ENCODE measurements at places on chromosomes 2 and 18.

DNA sequence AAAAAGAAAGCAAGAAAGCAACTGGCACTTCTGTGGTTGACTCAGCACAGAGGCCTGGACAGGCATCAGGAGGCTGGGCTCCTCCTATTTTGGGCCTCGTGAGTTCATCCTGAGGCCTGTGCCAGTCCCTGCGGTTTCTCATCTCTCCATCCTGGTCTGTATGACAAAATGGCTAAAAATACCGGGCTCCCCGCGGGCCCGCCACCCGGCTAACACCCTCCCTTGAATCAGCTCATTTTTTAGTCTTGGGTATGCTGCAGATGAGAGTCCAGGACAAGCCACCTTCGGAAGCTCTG, 62.3 kb upstream of the YWHAQ start:
- no peak for DNase-seq

- DNase-seq: no peak
These were observed 169.4 kb downstream of the DNAH7 start for GRCh38 chr2:195899226-195899625.

DNA sequence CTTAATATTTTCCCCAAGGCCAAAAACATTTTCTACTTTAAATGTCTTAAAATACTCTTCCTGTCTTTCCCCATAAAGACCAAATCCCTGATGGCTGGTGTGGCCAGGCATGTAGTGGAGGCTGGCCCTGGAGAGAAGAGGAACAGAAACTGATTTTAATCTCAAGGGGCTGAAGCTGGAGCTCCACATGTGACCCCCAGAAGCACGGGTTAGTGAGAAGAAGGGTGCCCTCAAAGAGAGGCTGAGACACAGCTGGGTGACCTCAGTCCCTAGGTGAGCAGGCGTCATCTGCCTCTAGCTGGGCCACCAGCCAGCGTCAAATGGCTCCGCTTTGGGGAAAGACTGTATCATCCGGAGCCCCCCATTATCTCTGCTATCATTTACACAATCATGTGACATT, 19.3 kb upstream of the TMEM18 start:
- no peak for DNase-seq

DNA sequence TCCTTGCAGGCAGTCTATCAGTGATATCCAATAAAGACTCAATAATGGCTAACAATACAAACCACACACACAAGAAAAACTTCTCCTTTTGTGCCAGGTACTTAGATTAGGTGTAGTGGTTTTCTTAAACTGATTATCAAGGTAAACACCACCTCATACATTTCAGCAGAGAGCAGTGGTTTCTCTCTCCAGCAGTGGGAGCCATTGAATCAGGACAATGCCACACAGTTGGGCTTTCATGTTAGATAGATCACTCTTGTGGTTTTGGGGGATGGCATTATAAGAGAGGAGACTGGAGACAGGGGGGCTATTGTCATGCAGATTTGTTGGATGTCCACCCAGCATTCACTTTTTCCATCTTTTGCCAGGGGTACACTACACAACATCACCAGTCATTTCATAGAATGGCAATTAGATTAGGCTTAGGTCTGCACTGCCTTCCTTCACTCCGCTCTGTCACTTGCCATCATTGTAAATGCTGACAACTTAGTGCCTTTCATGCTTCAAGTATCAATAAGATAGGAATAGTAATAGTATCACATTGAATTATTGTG, 13.6 kb upstream of the IRS1 start:
- no peak for DNase-seq

- no peak for DNase-seq
These were observed 58.4 kb upstream of the GALR1 start for GRCh38 chr18:77191071-77191751.

DNA sequence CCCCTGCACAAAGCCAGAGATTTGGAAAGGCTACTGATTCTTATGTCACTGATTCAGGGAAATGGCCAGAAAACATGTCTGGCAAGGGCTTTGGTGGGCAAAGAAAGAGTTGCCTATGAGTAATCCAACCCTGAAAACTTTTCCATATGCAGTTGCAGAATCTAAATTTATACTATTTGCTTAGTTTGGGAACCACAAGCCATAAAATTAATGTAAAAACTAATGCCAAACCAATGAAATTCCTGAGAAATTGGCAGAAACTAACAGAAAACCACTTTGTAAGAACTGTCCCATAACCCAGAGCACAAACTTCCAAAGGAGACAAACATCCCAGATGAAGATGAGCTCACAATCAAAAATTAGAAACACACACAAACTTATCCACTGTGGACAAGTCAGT, 48.8 kb downstream of the TCF4 start:
- DNase-seq: no peak

- no peak for DNase-seq
These were observed 545.9 kb upstream of the GCFC2 start for GRCh38 chr2:76256458-76257088.

- DNase-seq: no peak
These were observed 421.9 kb downstream of the THSD7B start for GRCh38 chr2:137187216-137187615.

DNA sequence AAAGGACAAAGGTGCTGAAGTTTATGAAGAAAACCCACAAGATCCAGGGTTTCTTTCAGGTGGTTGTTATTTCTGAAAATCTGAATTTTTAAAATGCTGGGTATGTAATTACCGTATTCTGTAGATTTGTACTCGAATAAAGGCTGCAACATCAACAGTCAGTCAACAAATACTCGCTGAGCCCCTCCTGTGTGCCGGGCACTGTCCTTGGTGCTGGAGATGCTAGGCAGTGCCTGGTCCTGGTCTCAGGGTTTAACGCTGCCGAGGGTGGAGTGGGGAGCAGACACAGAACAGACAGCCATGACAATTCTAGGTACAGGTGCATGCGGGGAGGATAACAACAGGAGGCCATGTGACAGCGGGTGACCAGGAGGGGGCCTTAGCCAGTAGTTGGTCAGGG, 27.2 kb upstream of the PDIA6 start:
- DNase-seq: no peak

GRCh38 chr18:75253784-75254183, 43.2 kb downstream of the TSHZ1 start:
- DNase-seq: no peak

DNA sequence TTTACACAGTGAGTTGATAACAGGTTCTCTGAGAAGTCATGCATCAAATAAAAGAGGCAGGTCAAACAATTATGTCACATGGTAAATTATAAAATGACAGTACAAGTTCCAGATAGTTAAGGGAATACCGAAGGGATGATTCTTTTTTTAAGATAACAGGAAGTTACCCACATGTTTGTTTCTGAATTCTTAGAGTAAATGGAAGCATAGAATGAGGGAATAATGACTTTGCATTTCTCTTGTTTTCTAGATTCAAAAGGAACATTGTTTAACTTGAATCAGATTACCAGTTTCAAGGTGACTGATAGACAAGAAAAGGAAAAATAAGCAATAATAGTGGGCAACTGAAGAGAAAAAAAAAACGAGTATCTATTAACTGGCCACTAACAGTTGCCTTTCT, 124.5 kb downstream of the MIB1 start:
- no peak for DNase-seq

- DNase-seq: no peak
These were observed 61.4 kb downstream of the DIPK1C start for GRCh38 chr18:74395648-74396154.

DNA sequence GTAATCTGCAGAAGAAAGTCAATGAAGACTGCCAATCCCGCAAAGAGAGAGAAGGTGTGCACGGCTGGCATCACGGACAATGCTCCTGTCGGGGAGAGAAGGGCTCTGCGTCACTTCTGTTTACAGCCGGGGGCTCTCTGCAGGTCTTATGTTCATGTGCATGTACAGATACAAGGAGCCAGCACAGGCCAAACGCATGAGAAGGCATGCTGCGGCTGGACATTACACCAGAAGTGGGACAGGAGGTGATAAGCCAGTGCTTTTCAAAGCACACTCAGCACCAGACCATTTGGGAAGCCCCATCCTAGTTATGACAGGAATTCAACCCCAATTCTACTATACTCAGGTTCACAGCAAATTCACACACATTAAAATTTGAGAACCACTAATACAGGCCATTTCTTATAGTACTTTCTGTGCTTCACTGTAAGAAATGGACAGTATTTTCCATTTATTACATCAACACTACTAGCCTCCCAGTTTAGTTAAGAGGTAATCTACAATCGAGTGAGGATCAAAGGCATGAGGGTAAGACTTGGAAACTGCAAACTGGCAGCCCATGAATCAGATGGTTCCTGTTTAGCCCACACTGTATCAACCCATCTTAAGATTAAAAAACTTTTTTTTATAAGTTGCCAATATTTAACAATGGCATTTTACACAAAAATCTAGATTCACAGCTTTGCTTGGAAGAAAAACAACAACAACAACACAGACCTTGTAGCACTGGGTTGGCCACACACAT, 38.2 kb downstream of the RMC1 start:
- DNase-seq: no peak

All from colonic mucosa (tissue), 4 donors.